ENCODE measurements at places on chromosomes 12 and 14.

DNA sequence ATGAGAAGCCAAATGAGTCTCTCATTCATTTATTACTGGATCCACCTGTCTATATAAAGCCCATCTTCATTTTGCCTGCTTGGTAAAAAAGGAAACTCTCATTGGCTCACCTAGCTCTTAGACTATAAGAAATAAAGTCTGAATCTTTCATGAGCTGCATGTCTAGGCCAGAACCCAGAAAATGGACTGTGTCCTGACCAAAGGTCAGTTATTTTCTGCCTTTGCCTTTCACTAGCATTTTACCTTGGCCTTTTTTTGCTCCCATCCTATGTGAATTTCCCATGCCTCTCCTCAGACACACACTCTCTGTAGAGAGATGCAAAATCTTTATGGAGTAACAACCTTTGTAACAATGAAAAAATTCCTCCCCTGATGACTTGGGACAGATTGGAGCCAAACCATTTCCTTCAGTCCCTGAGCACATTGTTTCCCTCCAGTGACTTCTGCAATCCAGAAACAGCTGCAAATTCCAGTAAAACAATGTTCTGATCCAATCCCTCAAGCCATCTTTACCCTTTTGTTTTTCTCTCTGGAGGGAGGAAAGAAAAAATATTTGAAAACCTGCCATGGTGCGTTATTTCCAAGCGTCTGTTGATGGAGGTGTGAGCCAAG is 33.6 kb upstream of the MAP3K9 start:
- no peak for DNase-seq

- DNase-seq, result no peak
These were observed 1.2 kb downstream of the CIROP start for GRCh38 chr14:23103581-23103980.

- no peak for DNase-seq
These were observed 49.5 kb upstream of the PIWIL1 start for GRCh38 chr12:130288206-130288605.

GRCh38 chr14:103348154-103348553 is 14.1 kb downstream of the EIF5 start:
- DNase-seq, result no peak

DNA sequence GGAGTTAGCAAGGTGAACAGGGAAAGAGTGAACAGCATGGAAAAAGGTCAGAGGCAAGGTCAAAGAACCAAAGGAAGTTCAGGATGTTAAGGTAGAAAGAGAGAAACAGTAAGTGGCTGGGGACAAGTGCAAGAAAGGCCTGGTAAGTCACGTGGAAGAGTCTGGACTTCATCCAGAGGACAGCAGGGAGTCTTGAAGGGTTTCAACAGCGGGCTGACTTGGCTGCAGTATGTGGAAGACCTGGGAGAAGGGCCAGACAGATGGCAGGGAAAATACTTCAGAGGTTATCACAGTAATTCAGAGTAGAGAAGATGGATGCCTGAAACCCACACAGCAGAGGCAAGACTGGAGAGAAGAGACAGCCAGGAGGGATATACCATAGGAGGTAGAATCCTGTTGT is 34.0 kb downstream of the CIT start:
- no peak for DNase-seq

DNA sequence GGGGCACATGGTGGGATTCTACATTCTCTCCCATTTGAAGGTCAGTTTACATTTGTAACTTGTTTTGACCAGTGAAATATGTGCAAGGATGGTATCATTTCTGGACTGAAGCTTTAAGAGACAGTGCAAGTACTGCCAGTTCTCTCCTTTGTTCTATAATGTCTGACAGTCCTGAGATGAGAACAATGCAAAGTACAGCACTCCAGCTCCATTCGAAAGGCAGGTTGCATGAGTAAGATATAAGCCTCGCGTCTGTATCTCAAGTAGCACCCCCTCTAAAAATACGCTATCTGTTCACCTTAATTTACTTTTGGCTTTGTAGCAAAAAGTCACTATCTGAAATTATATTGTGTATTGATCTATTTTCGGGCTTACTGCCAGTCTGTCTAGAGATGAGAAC is 1122.2 kb upstream of the TMEM132C start:
- DNase-seq, result no peak

Data from stimulated activated CD8-positive, alpha-beta memory T cell treated with anti-CD3 and anti-CD28 coated beads, Interleukin-7, amount 100 ng/mL, for 1 hour (primary cell).